Epithelial cell of proximal tubule (primary cell): ENCODE measurements at places on chromosomes 2 and 18. TPM values are rescaled to one million over a fixed set of nuclear protein-coding genes. Genes with fewer than 3 reads are reported as not detected.

DNA sequence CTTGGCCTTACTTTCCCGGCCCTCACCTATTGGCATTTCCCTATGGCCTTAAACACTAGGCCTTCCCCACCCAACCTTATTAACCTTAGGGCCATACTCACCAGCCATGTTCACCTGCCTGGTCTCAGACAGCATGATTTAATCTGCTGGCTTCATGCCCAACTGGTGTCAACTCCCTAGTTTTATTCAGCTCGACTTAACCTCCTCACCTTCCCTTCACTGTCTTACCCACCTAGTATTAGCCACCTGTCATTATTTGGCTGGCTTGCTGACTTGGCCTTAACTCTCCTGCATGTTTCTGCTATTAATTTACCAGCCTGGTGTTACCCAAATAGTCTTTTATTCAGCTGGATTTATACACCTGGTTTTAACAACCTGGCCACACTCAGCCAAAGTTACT is 136.0 kb upstream of the ZSWIM2 start:
- DNase-seq: no peak

DNA sequence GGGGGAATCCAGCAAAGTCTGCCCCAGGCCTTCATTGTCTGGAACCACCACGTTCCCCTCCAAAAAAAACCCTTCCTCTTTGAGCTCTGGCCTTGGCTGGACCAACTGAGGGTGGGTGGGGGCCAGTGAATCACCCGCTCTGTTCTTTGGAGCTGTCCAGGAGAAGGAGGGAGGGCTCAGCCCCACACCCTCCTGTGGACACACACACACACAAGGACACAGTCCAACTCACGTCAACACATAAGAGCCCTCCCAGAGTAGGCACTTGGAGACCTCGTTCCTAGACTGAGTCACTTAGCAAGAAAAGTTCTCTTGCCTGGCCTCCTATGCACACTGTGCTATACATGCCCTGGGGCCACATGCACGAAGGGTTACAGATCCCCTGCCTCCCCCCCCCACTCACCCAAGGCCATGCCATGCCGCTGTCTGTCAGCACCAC is 1.2 kb upstream of the TNS1 start:
- no peak for DNase-seq

- no peak for DNase-seq
Observed at GRCh38 chr18:60391571-60392226, 19.1 kb upstream of the MC4R start.

GRCh38 chr2:234874347-234875046 is 77.3 kb upstream of the SH3BP4 start:
- DNase-seq: no peak

- DNase-seq: no peak
Observed at GRCh38 chr2:201559067-201559710, 84.1 kb downstream of the TMEM237 start.

DNA sequence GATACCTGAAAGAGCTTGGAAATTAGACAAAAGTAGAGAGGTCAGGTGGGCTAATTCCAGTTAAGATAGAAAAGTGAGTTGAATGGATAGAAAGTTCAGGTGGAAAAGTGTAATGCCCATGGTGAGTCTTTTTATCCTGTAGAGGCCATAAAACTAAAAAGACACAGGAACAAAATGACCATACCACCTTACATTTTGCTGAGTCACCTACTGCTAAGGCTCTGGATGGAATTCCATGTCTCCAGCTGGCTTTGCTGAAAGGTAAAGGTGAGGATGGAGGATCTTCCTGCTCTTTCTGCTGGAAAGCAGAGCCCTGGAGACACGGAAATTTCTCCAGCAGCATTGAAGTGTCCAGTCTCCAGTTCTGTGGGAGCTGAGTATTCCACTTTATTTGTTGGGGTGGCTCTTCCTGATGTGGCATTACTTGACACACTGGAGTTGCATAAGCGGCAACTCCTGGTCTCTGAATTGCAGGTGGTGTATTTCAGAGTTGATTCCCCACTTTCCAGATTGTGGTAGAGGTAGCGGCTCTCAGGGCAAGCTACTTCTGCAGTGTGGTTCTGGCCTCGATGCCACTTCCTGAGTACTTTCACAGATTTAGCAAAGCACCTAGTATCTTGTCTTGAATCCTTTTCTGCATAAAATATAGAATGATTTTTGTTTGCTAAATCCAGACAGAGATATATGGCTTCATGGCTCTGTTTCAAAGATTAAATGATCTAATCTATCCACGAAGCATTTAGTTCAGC is 10.7 kb downstream of the IL1RL2 start:
- no peak for DNase-seq

- DNase-seq: no peak
Observed at GRCh38 chr18:77560341-77560992, 310.8 kb downstream of the GALR1 start.

GRCh38 chr2:236569573-236569973 is at the start of gene ACKR3:
Gene ACKR3 (plus strand): TSS chr2:236569825. CDS start chr2:236580466, 10,641 bp downstream.
- peak; percentile 57 for DNase-seq

DNA sequence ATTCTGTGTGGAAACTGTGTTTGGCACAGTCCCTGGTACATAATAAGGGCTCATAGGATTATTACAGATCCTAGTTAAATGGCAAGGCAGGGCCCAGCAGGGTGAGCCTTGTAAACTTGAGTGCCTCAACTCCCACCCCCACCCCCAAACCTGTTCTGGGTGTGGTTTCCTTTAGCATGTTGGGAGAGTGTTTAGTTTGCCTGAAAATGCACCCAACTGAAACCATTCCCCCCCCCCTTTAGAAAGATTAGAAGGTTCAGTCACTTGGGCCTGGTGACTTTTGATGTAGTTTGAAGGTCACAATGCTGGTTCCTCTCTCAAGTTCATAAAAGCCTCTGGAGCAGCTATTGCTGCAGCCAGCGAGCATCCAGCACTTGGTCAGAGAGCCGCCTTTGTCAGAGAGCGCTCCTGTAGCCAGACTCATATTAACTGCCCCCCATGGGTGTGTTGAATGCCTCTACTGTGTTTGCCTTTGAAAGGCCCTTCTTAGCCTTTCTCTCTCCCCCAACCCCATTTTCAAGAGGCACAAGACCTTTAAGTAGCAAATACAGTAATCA is 113.7 kb downstream of the SPTBN1 start:
- DNase-seq: no peak

The C2orf92 gene
- total RNA-seq: 1.2 and 1.3 TPM in 2 replicates

The LYG1 gene
- 0.12 and 0.22 TPM in 2 replicates for total RNA-seq

The FKBP1B gene
- total RNA-seq: 12.4 and 20.6 TPM in 2 replicates

The ECEL1 gene
- not detected in 2 replicates for total RNA-seq
